ENCODE measurements at places on chromosomes 1 and 21.
A peak's percentile ranks its signal among the peaks of the same experiment; 100 is the strongest.

- DNase-seq = no peak
Observed at GRCh38 chr1:205058853-205059252, 15.8 kb downstream of the CNTN2 start.

- peak; percentile 86 for DNase-seq
Observed at GRCh38 chr1:110312188-110313121, 26.7 kb upstream of the RBM15 start.

DNA sequence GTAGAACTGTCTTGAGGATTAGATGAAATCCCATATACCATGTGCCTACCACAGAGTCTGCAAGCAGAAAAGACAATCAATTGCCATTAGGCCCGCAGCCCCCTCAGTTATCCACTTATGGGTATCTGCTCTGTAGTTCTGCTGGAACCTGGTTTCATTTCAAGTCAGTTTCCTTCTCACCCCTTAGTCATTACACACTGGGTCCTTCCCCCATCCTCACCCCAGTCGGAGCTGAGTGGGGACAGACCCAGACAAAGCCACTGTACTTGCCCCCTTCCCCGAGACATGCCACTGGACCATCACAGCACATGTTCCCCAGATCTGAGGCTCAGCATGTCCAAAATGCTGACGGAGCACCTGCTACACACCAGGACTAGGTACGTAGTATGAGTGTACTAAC, 21.2 kb downstream of the PGLYRP3 start:
- DNase-seq = no peak

DNA sequence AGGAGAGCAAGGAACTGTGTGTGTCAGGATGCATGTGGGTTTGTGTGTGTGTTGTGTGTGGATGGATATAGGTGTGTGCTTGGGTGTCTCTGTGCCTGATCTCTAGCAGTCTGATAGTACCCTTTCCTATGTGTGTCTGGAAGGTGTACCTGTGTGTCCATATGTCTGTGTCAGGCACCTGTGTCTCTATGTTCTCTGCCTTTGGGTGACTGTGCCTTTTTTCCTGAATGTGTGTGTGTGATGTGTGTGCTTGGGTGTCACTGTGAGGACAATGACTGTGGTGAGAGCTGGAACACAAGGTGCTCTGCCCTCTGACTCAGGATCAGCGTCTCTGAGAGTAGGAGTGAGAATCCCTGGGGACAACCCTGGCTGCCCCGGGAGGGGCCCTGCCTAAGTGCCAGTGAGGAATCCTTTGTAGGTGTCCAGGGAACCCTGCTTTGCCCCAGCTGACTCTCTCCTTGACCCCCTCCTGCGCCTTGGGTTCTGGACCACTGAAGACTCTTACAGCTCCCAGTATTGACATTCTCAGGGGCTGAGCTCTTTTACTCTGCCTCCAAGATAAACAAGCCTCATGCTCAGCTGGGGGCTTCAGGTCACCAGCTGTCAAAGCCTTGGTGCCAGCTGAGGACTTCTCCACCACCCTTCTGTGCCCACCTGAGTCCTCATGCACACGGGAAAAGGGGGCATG, 735 bp upstream of the EFNA3 start:
- DNase-seq = no peak

GRCh38 chr1:201660931-201661822, 122.2 kb downstream of the NAV1 start:
- no peak for DNase-seq

DNA sequence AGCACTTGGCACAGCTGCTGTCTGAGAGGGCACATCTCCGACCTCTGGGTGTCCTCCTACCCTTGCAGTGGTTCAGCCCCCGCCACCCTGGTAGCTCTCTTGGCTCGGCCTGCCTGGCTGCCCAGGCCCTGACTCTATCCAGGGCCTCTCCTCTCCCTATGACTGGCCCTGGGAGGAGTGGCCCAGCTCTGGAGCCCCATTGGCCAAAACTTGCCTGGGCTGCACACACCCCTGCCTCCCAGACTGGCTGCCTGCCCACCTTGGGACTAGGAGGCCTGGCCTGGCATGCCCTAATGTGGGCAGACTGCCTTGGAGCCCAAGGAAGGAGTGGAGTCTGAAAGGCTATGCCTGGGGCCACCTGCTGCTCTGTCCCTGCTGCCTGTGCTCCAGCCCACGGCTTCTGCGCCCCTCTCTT, 33.6 kb downstream of the ACOT11 start:
- peak; percentile 95 for DNase-seq

- no peak for DNase-seq
Observed at GRCh38 chr1:203378556-203379245, 27.8 kb upstream of the FMOD start.

DNA sequence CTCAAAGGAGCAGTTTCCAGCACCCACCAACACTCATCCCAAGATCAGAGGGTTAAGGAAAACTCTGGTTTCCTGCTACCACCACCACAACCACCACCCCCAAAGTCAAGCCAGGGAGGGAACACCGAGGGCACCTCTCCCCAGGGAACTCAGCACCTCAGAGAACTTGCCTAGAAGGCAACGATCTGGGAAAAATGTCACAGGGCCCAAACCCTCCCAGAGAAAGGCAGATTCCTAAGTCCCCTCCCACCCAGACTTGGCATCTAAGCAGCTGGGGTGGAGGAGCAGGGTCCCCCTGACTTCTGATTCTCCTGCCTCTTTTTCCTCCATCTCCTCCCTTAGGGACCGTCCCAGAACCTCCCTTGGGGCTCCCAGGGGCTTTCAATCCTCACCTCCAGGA, 10.6 kb downstream of the KANK4 start:
- no peak for DNase-seq

- DNase-seq = no peak
Observed at GRCh38 chr1:55981010-55981650, 598.2 kb downstream of the PLPP3 start.

DNA sequence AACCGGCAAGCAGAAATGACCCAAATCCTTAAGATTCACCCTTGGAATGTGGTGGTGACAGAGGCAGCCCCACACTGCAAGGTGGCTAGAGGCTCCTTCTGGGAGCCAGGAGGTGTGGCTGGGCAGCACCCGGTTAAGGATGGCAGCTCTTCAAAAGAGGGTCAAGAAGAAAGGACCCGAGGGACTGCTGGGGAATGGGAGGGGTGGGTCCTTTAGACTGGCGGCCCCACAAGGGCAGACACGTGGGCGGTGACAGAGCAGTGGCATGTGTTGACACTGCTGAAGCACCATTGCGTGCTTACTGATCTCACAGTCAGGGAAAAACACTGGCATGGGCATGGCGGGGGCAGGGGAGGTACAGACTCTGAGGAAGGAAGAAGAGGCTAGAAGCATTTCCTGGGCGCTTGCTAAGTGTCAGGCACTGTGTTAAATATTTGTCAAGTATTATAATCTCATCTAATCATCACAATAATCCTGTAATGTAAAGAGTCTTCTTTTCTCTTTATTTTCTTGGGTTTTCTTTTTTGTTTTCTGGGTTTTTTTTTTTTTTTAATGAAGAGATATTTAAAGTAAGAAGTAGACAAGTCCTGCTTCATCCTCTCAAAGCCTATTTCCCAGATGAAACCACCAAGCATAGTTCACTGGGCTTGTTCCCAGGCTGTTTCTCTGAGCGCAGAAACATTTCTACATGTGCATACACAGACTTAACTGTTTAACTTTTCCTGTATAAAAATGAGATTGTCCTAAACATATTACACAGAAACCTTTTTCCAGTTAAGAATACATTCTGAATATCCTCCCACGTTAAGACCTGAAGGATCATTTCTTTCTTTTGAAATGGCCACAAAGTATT, 165.8 kb upstream of the EDN2 start:
- peak; percentile 50 for DNase-seq

GRCh38 chr1:9561429-9561828, 22.2 kb downstream of the SLC25A33 start:
- no peak for DNase-seq
